ENCODE measurements at places on chromosomes 3 and 15.

GRCh38 chr3:117526470-117527079 lies 817.0 kb downstream of the TUSC7 start:
- DNase-seq = no peak

- no peak for DNase-seq
Observed at GRCh38 chr3:64798316-64798715, 110.5 kb upstream of the ADAMTS9 start.

DNA sequence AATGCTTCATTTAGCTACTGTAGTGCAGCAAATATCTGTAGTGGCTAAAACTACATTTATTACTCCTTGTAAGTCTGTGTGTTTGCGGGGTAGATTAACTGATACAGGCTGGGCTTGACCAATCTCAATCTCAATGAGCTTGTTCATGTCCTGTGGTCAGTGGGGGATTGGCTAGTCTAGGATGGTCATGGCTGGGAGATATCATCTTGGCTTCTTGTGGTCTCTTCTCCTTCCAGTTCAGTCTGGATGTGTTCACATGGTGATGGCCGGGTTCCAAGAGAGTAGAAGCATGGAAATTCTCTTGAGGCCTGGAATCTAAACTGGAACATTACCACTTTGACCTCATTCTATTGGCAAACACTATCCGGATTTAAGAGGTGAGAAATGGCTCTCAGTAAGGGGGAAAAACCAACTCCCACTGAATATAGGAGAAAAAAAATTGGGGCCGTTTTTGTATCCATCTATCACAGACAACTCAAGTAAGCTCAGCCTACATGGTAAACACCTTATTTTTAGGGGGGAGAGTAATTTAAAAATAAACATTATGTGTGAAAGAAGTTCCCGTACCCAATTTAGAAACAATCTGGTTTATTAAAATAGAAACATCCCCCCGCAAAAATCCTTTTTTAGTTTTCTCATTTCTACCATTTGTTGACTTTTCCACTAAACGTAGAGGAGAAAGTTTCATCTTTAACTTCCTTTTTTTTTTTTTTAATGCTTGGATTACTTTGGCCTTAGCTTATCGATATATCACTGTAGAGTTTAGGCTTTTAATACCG lies 284.9 kb upstream of the TBC1D5 start:
- no peak for DNase-seq

GRCh38 chr15:76575274-76575673 lies 238.7 kb downstream of the ISL2 start:
- no peak for DNase-seq

DNA sequence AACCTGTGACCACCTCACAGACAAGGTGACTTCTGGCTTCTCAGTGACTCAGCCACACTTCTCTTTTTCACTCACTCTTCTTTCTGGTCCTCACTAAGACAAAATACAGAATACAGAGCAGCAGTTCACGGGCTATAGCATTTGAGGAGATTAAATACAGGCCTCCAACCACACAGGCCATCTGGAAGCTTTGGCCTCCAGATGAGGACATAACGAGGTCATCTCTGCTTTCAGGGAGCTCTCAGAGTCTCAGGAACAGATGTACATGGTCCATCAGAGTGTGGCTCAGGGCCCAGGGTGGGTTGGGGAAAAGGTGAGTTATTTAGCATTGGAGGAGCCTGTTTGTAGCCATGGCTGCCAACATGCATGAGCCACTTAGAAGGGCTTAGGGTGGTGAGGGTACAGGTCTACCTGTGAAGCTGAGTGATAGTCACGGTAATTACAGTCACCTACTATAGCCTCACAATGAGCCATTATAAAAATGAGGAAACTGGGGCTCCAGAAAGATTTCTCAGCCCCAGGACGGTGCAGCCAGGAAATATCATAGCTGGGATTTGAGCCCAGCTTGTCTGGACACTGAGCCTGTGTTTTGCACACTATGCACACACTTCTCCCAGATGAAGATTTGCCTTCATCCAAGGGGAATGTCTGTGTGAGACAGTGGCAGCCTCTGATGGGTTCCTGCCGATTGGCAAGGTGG lies 159.8 kb upstream of the CTDSPL start:
- DNase-seq = no peak

GRCh38 chr15:78302579-78303312 lies 3.3 kb upstream of the SKIC8 start:
- no peak for DNase-seq

DNA sequence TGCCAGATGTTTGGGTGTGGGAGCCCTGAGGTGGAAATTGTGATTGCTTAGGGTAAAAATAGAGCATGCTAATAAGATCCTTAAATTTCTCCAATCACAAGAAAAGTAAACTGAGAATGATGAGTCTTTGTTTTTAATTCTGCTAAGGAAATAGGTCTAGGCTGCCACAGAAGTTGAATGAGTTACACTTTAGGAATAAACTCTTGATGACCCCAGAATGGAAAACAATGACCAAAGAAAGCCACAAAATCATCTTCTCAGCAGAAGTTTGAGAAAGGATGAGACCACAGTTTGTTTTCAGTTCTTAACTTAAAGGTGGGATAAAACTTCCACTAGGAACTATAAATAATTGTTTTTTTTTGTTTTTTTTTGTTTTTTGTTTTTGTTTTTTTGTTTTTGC lies 164.6 kb upstream of the BCL6 start:
- no peak for DNase-seq

DNA sequence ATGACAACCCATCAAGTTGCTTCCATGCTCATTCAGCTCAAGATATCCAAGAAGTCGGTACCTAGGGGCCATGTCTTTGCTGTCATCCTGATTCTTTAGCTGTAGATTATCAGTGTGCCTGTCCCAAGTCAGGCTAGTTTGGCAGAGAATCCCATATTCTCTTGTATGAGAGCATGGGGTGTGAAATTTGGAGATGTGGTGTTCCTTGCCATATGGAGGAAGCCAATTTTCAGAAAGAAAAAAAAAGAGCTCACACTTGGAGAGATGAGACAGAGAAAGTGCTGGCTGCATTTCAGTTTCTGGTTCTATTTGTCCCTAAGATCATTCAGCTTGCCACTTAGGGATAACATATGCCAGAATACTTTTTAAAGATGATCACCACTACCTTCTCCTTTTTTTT lies 52.3 kb upstream of the SLC4A7 start:
- no peak for DNase-seq

- DNase-seq = no peak
Observed at GRCh38 chr3:79148786-79149185, 619.0 kb downstream of the ROBO1 start.

DNA sequence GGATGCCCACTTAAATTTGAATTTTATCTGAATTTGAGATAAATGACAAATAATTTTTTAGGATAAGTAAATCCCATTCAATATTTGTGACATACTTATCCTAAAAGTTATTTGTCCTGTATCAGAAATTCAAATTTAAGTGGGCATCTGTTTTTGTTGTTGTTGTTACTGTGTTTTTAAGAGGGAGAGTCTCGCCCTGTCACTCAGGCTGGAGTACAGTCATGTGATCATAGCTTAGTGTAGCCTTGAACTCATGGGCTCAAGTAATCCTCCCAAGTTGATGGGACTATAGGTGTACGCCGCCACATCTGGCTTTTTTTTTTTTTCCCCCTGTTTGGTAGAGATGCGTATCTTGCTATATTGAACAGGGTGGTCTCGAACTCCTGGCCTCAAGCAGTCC lies 283.0 kb downstream of the PTPRG start:
- DNase-seq = no peak

DNA sequence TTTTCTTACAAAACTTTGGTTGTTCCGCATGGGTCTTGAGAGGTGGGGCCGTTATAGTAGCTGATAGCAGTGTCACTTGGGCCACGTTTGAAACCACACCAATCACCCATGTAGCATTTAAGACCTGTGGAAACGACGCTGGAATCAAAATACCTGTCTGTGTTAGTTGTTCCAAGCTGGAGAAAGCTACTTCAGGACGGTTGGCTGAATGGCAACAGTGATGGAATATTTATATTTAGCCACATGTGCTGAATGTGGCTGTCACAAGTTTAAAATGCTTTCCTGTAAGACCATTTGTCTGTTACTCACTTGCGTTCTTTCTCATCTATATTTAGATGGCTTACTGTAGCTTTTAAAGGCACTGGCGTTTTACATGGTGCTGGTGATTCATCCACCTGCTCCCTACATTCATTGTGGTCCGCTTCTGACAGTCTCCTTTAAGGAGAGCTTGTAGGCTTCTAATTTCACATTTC lies 1.4 kb downstream of the DNAJA4 start:
- DNase-seq = no peak

DNA sequence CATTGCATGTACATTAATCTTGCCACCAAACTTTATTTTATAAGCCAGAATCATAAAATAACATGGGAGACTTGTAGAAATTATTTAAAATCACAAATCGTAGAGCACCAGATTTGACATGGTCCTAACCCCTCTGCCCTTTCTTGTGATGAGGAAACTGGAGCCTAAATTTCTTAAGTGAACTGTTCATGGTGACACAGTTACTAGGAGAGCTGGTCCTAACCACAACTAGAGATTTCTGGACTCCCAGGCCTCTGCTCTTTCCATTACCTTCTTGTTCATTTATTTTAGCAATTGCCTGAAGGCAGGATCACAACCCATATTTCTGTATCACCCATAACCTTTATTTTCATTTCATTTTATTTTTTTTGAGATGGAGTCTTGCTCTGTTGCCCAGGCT lies 352.5 kb downstream of the LPP start:
- no peak for DNase-seq

DNA sequence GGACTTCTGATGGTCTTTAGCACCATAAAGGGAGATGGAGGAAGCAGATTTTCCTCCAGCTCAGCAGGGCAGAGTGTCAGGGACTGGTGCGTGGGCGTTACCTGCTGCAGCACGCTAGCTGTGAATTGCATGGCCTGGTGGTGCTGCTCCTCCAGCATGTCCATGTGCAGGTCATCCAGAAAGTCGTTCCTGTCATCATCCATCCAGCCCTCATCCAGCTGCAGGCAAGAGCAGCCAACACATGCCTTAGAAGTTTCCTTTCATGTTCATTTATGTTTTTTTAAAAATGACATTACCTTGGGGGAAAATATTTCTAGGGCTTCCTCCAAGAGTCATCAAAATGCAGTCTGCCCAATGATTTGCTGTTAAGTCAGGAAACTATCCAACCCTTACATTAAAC lies 239.2 kb downstream of the PDZRN3 start:
- no peak for DNase-seq

DNA sequence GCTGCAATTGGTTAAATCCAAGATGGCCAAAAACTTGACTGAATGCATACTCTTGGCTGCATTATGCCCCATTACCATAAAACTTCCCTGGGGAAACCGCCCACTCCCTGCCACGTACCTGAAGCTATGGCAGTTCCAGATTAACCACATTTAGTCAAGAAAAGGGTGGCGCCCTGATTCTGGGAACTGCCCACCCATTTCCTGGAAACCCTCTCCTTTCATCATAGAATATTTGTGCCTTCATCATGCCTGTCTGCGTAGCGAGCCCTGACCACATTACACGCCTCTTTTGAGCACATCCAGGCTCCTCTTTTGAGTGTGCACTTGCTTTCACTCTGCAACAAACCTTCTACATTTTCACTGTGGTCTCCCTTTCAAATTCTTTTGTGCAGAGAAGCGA lies 5.2 kb downstream of the LINS1 start:
- DNase-seq = peak; percentile 90

GRCh38 chr15:60840306-60840702 lies 361.4 kb upstream of the ICE2 start:
- no peak for DNase-seq

GRCh38 chr3:4417449-4417848 lies 49.6 kb downstream of the SUMF1 start:
- DNase-seq = no peak

GRCh38 chr3:195066441-195066841 lies 204.5 kb downstream of the XXYLT1 start:
- DNase-seq = no peak

- no peak for DNase-seq
Observed at GRCh38 chr3:12986521-12986920, 86.7 kb downstream of the IQSEC1 start.

- DNase-seq = no peak
Observed at GRCh38 chr3:136920904-136921611, 36.7 kb upstream of the IL20RB start.

GRCh38 chr3:151724576-151725562 lies 8.9 kb upstream of the AADACL2 start:
- no peak for DNase-seq

GRCh38 chr15:101652786-101653430 lies 727 bp upstream of the TM2D3 start:
- DNase-seq = no peak

DNA sequence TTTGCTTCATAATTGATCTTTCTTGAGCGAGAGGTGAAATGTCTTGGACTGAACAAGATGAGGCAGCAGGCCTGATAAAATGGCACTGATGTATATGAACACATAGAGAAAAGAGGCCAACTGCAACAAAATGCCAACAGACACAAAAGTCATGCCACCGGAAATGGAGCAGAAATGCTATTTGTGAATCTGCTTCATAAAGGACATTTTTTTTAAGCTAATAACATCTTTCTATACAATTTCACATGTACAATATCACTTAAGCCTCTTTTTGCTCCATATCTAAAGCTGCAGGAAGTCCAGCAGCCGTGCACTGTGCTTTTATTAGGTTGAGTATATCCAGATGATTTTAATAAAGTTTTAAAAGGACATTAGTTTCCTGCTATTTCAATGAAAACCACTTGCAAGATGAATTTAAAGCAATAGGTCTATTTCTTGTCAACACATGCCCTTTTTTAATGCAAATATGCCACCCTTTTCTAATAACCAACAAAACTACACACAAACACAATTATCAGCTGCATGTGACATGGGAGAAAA lies 169.2 kb upstream of the ADAMTS9 start:
- DNase-seq = no peak

DNA sequence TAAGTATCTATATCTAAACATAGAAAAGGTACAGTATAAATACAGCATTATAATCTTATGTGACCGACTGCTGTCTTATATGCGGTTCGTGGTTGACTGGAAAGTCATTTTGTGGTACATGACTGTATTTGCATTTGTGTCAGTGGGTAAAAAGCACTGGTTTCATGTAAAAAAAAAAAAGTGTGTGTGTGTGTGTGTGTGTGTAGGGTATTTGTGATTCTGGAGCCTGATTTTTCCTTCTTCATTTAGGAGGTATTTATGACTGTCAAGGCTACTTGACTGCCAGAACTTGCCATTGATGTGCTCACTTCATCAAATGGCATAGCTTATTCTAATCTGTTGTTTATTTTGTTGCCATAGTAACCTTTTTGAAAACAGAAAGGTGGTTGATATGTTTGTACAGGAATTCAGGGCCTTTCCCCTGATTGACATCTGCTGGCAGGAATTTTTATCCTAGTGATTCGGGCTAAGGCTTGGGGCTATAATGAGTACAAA lies 63.2 kb downstream of the AKAP13 start:
- no peak for DNase-seq

DNA sequence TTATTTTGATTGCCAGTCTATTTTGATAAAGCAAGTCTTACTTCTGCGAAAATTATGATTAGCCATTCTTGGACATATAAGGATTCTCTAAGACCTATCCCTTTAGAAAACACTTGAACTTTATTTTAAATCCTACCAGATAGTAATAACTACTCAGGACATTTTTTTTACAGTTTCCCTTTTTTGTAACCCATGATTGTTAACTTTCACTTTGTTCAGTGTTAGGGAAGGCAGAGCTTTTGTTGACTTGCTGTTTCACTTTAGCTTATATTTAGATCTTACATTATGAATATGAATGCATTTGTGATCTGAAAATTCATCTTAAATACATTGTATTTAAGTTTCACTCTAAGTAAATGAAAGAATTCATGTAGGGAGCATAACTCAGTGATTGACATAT lies 167.0 kb downstream of the AKAP13 start:
- DNase-seq = no peak

- no peak for DNase-seq
Observed at GRCh38 chr15:48091522-48091921, 29.3 kb upstream of the SLC24A5 start.

All from stimulated activated CD4-positive, alpha-beta T cell treated with anti-CD3 and anti-CD28 coated beads, Interleukin-1b, Interleukin-23, amount 100 ng/mL, for 1 hour (primary cell).